Gastrocnemius medialis (tissue), 4 donors: ENCODE measurements at places on chromosomes 4 and X. TPM values are rescaled to one million over a fixed set of nuclear protein-coding genes. Genes with fewer than 3 reads are reported as not detected.

DNA sequence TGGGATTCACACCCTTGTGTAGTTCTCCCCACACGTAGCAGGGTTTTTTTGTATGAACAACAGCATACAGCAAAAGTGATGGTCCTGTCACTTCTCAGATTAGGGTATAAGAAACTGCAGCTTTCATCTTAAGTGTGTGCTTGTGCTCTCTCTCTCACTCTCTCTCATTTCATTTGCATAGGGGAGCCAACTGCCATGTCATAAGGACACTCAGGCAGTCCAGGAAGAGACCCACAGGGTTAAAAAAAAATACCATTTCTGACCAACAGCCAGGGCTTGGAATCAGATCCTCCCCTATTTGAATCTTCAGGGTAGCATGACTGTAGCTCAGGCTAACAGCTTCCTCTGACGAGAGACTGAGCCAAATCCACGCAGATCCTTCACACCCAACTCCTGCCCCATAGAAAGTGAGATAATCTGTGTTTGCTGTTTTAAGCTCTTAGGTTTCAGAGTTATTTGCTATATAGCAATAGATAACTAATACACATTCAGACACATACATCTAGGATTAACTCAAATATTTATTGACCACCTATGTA lies 331.2 kb downstream of the PAPSS1 start:
- DNase-seq, result no peak

DNA sequence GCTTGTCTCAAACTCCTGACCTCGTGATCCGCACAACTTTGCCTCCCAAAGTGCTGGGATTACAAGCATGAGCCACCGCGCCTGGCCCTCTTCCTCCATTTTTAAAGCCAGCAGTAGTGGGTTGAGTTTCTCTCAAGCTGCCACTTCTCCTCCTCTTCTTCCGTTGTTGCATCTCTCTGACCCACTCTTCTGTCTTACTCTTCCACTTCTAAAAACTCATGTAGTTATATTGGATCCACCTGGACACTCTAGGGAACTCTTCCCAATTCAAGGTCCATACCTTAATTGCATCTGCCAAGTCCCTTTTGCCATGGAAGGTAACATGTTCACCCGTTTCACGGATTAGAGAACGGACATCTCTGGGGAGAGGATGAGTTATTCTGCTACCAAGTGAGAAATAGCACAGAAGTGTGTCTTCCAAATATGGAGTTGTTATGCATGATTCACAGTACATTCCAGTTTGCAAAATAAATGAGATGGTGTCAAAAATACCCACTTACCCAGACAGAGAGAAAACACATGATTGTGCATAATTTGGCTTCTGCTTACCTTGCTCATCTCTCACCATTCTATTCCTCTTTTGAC lies 51.8 kb downstream of the GBA3 start:
- DNase-seq, result no peak

GRCh38 chrX:13248867-13249486 lies 70.9 kb downstream of the ATXN3L start:
- DNase-seq, result no peak

DNA sequence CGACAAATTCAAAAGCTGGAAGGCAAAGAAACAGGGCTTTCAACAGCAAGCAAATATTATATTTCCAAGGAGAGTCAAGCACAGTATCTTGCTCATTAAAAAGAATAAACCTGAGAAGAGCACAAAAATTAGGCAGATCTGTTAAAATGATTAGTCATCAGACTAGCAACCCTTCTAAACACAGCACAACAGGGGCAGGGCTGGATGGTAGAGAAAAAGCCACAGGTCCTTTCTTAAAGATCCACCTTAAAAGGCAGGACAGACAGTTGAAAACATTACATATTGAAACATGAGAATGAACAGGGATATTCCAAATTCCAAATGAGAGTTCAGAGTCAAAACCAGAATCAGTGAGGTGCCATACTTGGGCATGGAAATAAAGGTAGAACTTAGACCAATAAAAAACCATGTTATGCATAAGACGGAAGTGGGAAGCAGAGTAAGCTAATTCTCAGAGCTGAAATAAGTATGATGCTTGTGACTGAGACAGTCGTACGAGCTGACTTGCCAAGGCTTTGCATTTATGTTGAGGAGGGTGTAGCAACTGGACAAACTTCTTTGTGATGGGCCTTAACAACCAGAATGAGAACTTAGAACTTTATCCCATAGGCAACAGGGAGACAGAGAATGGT lies 126.9 kb upstream of the FAM9B start:
- DNase-seq, result no peak

DNA sequence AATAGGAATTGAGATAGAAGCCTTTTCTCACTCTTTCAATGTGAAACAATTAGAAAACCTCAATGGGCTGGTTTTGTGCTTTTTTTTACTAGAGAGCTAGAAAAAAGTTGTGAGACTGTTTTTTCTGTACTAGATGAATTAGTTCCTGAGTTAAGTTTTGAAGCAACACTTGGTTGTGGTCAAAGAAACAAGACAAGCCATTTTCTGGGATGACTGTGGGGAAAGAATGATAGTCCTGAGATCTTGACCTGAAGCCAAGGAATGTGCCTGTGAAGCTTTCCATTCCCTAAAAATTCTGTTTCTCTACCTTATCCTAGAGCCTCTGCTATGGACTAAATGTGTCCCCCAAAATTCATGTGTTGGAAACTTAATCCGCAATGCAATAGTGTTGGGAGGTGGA lies 157.8 kb upstream of the TLL1 start:
- DNase-seq, result no peak

DNA sequence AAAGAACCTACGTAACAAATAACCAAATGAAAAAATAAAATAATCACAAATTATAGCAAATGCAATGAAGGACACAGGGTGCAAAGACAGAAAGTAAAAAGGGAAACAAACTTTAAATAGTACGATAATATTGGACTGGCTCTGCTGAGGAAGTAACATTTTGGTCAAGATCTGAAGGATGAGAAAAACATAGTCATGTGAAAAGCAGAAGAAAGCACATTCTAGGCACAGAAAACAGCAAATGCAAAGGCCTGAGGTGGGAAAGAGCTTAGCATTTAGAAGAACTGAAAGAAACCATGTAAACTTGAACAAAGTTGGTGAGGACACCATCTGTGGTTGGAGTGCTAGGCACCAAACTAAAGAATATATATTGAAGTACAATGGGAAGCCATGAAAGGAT lies 111.2 kb downstream of the PPP3CA start:
- no peak for DNase-seq

GRCh38 chrX:154648931-154649330 lies 4.4 kb downstream of the CTAG2 start:
- DNase-seq, result no peak

DNA sequence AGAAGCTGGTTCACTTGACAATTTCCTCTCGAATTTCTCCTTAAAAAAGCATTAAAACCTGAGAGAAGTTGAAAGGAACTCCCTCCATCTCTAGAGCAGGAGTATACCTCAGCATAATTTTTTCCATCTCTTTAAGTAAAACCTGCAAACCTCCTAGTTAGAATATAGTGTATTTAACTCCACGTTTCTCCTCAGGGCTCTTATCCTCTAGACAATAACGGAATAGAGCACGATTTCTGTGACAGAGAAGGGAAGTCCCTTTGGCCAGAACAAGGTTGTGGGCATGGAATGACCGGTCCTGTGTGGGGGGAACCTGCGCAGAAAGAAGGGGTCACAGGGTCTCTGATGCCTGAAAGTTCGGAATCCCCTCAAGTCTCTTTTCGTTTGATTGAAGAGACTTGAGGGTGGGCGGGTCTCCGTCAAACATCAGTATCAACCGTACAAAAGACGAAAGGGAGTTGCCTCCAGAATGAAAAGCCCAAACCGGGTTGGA lies 697 bp downstream of the ZNF280C start:
- no peak for DNase-seq

DNA sequence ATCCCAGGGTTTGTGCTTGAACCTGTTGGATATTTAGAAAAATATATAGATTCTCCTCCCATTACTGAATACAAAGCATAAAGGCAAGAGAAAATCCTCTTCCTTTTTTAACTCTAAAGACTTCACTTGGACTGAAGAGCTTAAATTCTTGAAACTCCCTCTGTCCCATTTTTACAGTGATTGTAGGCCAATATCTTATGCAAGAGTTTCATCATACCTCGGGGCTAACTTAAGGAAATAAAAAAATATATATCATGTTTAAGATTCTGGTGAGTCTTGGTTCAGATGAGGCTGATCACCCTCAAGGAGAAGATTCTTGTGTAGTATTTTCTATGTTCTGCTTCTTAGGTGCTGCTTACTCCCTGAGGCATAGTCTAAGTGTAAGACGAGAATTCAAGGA lies 1449.6 kb downstream of the C4orf33 start:
- DNase-seq, result no peak

GRCh38 chr4:86089781-86090323 lies 270.0 kb downstream of the MAPK10 start:
- no peak for DNase-seq

- no peak for DNase-seq
Observed at GRCh38 chrX:142250502-142250901, 45.4 kb upstream of the MAGEC2 start.

- DNase-seq, result no peak
Observed at GRCh38 chr4:146059865-146060264, 115.7 kb upstream of the LSM6 start.

GRCh38 chrX:7318241-7318640 lies 170.3 kb upstream of the PUDP start:
- DNase-seq, result no peak

DNA sequence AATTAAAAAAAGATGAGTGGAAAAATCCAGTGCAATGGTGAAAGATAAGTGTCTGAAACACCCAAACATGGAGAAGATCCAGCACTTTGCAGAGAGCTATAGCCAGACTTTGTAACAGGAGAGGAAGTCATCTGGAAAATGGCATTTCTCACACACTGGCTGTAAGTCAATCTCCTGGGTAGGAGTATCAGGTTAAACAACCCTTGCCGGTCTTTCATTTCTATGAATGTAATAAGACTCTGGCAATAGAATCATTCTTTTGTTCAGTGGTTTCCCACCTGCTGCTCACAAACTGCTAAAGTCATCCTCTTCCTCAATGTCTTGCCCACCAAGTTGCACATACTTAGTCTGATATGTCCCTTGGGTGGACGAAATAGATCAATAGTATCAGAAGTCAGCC lies 94.0 kb upstream of the ATP8A1 start:
- no peak for DNase-seq

DNA sequence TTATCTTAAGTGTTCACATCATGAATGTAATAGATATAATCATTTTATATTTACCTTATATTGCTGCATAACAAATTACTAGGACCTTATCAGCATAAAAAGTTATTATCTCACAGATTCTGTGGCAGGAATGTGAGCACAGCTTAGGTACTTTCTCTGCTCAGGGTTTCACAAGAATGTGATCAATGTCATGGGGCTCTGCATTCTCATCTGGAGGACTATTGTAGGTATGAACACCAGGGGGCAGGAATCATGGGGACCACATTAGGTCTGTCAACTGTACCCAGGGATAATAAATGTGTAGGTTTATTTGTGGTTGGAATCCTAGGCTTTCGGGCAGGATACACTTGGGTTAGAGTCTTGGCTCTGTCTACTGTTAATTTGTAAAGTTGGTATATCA lies 519.2 kb downstream of the ARAP2 start:
- no peak for DNase-seq

DNA sequence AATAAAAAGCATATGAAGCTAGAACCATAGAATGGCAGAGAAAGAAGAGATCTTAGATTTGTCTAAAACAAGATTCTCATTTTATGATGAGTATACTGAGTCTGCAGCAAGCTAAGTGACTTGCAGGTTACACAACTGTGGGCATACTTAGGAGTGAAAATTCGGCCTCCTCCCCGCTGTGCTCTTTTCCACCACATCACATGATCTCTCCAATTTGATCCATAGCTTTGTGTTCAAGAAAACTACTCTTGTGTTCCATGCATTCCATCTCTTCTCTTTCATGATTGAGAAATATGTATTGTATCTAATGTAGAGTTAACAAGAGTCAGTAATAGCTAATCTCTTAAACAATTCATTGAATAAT lies 234.3 kb downstream of the SCFD2 start:
- DNase-seq, result no peak

DNA sequence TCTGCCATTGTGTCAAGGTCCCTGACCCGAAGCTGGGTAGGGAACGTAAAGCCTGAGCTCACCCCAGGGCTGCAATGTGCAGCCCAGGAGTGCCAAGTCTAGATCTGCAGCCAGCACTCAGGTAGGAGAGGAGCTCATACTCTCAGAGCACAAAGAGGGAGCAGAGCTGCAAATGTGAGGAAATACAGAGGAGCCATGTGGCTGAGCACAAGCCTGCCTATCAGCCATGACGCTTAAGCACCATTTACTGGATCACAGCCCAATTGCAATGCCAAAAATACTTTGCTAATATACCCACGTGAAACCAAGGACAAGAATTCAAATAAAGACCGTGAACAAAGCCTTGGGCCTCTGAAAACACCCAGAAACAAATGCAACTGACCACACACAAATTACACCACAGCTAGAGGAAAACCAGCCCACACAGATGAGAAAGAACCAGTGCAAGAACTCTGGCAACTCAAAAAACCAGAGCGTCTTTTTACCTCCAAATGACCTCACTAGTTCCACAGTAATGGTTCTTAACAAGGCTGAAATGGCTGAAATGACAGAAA lies 69.0 kb upstream of the HPF1 start:
- DNase-seq, result no peak

DNA sequence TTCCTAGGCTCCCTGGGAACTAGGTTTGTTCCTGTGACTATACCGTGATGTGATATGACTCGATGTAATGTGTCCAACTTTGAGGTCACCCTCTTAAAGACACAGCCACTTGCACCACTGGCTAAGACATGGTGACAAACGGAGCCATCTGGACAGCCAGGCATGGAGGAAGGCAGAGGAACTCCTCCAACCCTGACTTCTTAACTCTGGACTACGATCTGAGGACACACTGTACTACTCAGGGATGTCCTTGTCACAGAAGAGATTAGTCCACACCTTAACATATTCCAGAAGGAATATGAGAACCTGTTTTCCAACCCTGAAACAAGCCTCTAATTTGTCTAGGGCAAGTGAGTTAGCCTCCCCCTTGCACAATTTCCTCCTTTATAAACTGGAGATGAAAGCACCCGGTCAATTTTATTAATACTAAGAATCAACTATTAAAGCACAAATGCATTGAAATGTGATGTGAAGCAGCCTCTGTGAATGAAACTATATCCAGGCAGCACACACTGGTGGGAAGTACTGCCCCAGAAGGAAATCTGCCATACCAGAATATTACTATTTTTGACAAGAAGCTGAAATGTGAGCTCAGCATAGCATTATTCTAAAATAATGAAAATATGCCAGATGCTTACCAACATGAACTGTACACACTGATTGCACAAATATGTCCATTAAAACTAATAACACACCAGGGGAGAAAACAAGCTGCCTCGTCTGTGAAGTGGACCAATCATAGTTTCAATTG lies 47.3 kb downstream of the TSPAN5 start:
- DNase-seq, result no peak

GRCh38 chr4:65635051-65635821 lies 35.1 kb downstream of the EPHA5 start:
- DNase-seq, result no peak

GRCh38 chr4:98334461-98334860 lies 73.3 kb downstream of the RAP1GDS1 start:
- DNase-seq, result no peak

Gene GAR1
- 7.2 TPM for total RNA-seq

Gene GPR82
- total RNA-seq, result not detected

Gene MAGEB4
- total RNA-seq, result not detected

Gene XK
- 2.8 TPM for total RNA-seq

Gene CT45A7
- total RNA-seq, result not detected

Gene SMARCA1
- total RNA-seq, result 15.9 TPM

Gene C4orf51
- total RNA-seq, result not detected
